ENCODE measurements at places on chromosomes 3 and 15.

DNA sequence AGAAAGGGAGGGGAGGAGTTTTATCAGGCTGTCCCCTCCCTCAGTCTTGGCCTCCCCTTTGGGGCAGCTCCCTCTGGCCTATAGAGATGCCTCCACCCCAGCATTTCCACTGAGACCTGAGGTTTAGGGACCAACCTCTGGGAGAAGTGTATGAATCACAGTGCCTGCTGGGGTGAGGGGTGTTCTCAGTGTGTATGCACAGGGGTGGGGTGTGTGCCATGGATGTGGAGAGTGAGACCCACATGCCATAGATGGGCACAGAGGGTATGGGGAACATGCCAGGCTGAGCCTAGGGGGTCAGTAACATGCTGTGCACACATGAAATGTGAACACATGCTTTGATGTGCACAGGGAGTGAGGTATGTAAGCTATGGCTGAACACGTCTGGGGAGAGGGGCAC, 12.4 kb upstream of the ANKRD63 start:
- DNase-seq, result no peak

DNA sequence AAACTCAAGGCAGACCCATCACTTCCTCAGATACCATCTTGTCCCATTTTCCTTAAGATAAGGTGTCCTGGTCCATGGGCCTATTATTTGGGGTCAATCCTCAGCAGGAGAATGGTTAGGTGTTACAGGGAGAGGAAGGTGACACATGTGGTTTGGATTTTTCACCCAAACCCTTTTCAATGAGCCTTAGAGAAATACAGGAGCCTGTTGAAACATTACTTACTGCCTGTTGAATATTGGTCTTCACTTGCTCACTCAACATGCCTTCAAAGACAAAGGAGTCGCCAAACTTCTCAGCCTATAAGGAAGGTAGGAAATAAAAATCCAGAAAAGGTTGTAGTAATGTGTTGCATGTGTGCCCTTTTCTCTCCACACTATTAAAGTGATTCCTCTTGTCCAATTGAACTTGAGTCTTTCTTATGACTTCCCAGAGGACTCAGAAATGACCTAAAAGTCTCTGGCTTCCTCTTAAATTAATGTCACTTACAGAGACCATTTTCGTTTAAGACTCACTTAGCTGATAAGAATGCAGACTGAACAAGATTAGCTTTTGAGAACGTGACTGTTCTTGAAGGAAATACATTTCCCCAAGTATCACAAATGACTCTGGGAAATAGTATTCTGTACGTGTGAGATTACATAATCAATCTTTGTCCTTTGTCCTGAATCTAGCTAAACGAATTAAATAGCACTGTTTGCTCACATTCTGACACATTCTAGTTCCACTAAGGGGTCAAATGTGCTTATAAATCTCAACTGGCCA, 17.8 kb downstream of the SUMF1 start:
- no peak for DNase-seq

DNA sequence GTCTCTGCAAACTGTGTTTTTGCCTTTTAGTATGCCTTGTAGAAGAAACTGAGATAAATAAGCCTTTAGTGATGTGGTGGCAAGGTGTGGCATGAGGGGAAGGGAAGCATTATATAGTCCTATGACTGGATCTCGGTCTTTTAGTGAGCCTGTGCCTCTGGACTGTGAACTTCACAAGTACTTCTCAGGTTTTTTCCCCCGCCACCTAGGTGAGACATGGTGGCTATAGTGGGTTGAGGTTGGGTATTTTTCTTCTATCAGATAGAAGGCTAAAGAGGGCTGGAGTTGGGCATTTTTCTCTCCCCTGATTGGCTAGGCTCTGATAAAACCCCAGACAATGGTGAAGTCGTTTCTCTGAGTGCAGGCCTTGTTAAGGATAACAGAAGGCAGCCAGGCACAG, 38.7 kb upstream of the ZFAND6 start:
- DNase-seq, result no peak

- no peak for DNase-seq
Observed at GRCh38 chr3:18428991-18429745, 4.0 kb upstream of the SATB1 start.

GRCh38 chr3:114418107-114418506, 124.3 kb downstream of the TIGIT start:
- no peak for DNase-seq

DNA sequence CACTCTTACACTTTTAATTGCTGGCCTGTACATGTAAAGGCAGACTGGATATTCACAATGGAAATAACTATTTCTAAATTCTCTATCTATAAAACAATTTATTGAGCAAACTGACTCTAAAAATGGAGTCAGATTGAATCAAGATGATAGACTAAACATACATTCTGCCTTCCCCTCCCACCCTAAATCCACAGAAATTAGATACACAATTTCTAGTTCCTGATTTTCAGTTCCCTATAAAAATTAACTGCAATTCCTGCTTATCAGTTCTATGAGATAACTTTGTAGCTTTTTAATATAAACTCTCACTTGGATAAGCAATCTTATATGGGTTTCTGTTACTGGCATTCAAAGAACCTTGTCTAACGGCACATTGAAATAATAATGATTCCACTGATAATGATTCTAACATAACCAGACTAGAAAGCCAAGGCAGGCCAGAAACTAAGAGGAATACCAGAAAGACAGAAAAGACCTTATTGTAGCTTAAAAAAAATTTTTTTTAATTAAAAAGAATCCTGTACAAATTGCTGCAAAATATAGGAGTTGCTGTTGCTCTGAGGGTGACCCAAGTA, 33.1 kb downstream of the TBC1D5 start:
- DNase-seq, result no peak

DNA sequence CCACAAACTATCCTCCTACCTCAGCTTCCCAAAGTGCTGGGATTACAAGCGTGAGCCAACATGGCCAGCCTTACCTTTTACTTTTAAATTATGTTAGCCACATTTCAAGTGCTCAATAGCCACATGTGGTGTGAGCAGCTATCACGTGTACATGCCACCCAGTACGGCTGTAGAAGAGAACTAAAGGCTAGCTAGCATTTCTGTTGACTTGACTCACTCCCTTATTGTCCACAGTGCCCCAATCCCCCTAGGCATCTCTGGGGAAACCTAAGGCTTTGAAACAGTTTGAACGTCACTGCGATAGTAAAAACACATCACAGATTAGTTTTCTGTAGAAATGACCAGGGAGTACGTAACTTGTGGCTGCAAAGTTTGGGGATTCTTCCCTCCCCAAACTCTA, 12.0 kb downstream of the C15orf40 start:
- no peak for DNase-seq

- peak; percentile 54 for DNase-seq
Observed at GRCh38 chr3:128068156-128068620, 16.0 kb downstream of the SEC61A1 start.

DNA sequence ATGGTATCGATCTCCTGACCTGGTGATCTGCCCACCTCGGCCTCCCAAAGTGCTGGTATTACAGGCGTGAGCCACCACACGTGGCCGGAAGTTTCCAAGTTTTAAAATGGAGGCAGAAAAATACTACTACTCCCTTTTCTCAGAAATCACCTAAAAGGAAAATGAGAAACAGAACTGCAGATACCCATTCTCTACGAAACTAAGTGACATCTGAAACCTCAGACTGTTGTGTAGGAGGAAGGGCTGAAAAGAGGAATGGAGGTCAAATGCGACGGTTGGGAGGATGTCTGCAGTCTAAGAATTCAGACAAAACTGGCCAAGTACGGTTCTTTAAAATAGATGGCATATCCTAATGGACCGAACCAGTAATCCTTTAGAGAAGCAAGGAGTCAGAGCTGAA, 24.1 kb downstream of the WDR48 start:
- no peak for DNase-seq

GRCh38 chr3:133264920-133265319, 134.9 kb upstream of the BFSP2 start:
- DNase-seq, result no peak

DNA sequence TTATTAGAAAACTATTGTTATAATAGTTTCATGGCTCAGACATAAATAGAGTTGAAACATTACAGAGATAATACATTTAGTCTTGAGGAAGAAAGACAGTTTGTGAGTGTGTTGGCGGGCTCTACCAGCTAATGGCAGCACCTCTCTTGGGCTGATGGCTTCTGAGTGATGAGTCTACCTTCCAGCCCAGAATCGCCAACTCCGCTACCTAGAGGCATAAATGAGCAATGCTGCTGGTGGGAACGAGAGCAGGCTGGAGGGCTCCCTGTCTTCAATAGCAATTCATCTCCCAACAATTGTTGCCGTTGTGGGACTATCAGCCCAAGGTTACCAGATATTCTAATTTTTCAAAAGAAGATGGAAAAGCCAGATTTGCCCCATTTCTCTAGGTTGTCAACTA, 388.7 kb downstream of the FOXP1 start:
- no peak for DNase-seq

- DNase-seq, result no peak
Observed at GRCh38 chr3:150292891-150293290, 115.2 kb upstream of the TSC22D2 start.

- DNase-seq, result no peak
Observed at GRCh38 chr3:116034086-116034485, 410.8 kb downstream of the GAP43 start.

DNA sequence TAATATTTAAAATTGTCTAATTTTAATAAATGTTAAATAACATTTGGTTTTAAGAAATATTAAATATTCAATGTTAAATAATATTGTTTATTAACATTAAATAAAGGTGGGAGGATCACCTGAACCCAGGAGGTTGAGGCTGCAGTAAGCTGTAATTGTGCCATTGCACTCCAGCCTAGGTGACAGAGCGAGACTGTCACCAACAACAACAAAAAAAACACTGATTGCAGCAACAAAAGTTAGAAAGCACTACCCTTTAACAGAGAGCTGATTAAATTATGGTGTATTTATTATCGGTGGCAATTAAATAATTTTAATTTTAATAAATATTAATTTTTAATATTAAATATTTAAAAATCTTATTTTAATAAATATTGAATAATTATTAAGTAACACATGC, 152.1 kb downstream of the ATG7 start:
- no peak for DNase-seq

DNA sequence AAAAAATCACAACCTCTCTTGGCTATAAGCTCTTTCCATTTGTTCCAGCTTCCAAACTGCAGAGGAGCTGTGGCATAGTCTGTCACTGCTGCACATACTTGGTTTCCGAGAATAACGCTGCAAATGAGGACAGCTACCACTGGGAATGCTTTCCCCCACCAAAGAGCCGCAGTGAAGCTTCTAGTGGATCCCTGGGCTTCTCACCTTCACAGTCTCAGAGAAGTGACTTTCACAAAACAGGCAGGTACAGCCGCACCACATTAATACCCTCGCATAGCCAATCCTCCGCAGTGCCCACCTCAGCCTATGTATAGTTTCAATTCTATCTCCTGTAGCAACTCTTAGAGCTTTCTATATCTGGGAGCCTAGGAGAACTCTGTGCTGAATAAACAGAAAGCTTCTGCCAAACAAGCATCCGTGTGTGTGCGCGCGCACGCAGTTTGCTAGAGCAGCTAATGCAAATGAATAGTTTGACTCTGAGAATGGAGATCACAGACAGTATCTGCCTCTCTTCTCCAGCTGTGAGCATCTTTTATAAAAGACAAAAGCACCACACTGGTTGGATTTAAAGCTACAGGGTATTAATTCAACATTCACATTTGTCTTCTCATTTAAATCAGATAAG, 81.9 kb upstream of the PLXND1 start:
- no peak for DNase-seq

GRCh38 chr15:44713006-44713966, 2.0 kb downstream of the B2M start:
- DNase-seq, result peak; percentile 62

- DNase-seq, result no peak
Observed at GRCh38 chr3:71549951-71550350, 33.6 kb downstream of the FOXP1 start.

GRCh38 chr15:41896566-41896965, 2.7 kb upstream of the SPTBN5 start:
- DNase-seq, result no peak

- no peak for DNase-seq
Observed at GRCh38 chr3:193688834-193689714, 96.1 kb downstream of the OPA1 start.

GRCh38 chr3:115792206-115792955, 169.1 kb downstream of the GAP43 start:
- DNase-seq, result no peak

DNA sequence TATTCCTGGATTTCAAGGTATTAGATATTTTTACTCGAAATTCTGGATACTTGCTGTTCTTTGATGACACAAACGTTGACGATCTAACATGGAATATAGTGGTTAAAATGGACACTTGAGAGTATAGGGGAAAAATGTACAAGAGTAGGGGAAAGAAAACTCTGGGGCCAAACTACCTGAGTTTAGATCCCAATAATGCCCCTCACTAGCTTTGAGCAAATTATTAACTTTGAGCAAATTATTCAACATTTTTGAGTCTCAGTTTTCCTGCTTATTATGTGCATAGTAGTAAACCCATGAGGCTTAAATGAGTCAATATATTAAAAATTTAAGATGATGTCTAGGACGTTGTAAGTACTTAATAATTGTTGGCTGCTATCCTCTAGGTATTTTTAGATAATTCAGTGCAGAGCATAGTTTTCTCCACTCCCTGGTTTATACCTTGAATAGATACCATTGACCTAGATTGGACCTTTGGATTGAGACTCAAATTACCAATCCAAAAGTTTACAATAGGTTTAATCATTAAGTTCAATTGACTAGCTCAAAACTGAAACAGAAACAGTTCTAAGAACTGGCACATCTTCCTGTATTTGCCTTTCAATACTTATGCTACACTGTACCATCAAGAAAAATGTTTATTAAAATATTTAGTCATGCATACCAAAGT, 4.5 kb downstream of the ADGRG7 start:
- DNase-seq, result no peak

DNA sequence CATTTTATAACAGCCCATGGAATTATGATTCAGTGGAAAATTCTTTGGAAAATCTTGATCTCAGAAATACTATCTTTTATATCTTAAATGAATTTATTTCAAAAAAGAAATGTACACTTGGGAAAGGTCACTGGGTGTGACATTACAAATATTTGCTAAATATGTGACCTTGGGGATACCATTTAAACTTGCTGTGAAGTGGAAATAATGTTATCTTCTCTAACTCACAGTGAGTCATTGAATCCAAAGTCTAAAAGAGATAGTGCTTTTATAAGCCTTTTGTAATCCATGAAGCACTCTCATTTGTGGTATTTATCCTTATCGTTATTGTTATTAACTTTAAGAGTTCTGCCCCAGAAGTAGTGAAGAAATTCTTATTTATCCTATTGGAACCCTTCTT, 289.8 kb upstream of the SEMA6D start:
- no peak for DNase-seq

- DNase-seq, result no peak
Observed at GRCh38 chr3:125515421-125515820, 4.6 kb downstream of the SNX4 start.
